Osteoblast (primary cell): ENCODE measurements at places on chromosomes 2 and 18. TPM values are rescaled to one million over a fixed set of nuclear protein-coding genes. Genes with fewer than 3 reads are reported as not detected.

The NGEF gene
- 4.7 TPM in 1 of 2 replicates, not detected in the other for total RNA-seq

- no peaks in the 10 kb centered on the region for H3K27me3 ChIP-seq
- no peak overlapping the region for H3K4me3 ChIP-seq
- H3K27ac ChIP-seq, result no peak overlapping the region
- no peaks in the 10 kb centered on the region for H3K36me3 ChIP-seq
Observed at GRCh38 chr2:168997118-168997521, 34.0 kb downstream of the ABCB11 start.

DNA sequence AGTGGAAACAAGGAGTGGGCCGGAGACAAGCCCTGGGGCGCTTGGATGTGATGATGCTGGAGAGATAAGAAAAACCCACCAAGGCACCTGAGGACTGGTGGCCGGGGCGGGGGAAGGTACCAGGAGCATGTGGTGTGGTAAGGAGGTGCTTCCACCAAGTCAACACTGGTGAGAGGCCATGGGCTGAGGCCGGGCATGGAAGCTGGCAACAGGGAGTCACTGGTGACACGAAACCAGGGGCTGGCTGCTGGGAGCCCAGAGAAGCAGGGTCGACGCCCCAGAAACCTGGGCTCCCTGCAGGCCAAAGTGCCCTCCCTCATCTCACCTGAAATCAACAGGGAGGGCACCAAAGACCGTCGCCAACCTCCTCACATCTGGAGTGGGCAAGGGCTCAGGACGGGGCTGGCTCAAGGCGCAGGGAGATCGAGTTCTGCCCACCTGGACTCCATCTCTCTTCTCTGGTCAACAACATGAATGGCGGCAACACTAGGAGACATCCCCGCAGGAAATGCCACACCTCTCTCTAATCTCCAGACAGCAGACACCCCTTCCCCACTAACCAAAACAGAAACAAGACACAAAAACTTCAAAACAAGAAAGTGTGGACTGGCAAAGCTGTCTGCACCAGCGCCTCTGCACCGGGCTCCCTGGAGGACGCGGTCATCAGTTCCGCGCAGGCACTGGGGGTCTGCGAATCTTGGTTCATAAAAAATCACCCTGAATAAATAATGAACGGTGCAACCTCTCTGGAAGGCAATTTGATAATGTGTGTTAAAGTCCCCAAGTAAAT, 185.5 kb downstream of the HDAC4 start:
- no peak overlapping the region for H3K27ac ChIP-seq
- no peaks in the 10 kb centered on the region for H3K4me1 ChIP-seq
- H3K27me3 ChIP-seq, result no peaks in the 10 kb centered on the region
- H3K4me3 ChIP-seq, result no peak overlapping the region

- H3K4me3 ChIP-seq, result no peak overlapping the region
- DNase-seq, result no peak
- no peaks in the 10 kb centered on the region for H3K4me1 ChIP-seq
- no peaks in the 10 kb centered on the region for H3K27me3 ChIP-seq
- H3K36me3 ChIP-seq, result no peaks in the 10 kb centered on the region
- H3K27ac ChIP-seq, result no peak overlapping the region
Observed at GRCh38 chr2:134384131-134384530, 130.3 kb downstream of the MGAT5 start.

- H3K27ac ChIP-seq, result peak within 1 kb of the TSS; percentile 64
- H3K36me3 ChIP-seq, result no peaks in the 10 kb centered on the region
- peak within 1 kb of the TSS; percentile 80 for H3K4me3 ChIP-seq
- H3K27me3 ChIP-seq, result no peaks in the 10 kb centered on the region
- H3K4me1 ChIP-seq, result peaks cover 40% of the 10 kb centered on the region
Observed at GRCh38 chr2:39778775-39779340, at the start of gene THUMPD2. THUMPD2 (minus strand) TSS chr2:39779258; CDS start chr2:39779239, 19 bp downstream.

DNA sequence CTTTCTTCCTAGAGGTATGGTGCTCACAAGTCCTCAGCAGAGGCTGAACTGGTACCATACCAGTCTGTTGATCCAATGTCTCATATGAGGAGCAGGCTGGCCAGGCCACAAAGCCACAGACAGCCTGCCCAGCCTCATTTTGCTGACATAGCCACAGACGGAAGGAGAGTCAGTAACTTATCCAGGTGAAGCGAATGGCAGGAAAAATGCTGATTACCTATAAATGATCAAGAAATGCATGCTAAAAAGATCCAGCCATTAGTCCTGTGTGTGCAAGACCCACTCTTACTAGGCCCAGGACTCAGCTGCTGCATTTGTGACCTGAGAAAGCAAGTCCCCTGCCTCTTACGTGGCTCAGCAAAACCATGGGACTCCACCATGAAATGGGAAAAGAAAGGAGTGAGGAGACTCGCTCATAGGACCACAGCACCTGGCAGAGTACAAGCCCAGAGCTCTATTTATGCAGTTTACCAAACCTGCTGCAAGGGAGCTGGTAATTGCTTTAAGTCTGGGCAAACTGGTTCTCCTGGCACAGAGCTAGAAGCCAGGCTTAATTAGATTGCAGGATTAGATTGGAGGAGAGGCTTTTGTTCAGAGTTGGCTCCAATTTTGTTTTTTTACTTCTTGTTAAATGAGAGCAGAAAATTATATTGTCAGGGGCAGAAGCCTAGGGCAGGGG, 19.0 kb downstream of the RHOB start:
- no peaks in the 10 kb centered on the region for H3K36me3 ChIP-seq
- no peak overlapping the region for H3K27ac ChIP-seq
- DNase-seq, result no peak
- no peaks in the 10 kb centered on the region for H3K27me3 ChIP-seq
- H3K4me3 ChIP-seq, result no peak overlapping the region

The SLC35F6 gene
- total RNA-seq, result 82.8 and 83.6 TPM in 2 replicates

DNA sequence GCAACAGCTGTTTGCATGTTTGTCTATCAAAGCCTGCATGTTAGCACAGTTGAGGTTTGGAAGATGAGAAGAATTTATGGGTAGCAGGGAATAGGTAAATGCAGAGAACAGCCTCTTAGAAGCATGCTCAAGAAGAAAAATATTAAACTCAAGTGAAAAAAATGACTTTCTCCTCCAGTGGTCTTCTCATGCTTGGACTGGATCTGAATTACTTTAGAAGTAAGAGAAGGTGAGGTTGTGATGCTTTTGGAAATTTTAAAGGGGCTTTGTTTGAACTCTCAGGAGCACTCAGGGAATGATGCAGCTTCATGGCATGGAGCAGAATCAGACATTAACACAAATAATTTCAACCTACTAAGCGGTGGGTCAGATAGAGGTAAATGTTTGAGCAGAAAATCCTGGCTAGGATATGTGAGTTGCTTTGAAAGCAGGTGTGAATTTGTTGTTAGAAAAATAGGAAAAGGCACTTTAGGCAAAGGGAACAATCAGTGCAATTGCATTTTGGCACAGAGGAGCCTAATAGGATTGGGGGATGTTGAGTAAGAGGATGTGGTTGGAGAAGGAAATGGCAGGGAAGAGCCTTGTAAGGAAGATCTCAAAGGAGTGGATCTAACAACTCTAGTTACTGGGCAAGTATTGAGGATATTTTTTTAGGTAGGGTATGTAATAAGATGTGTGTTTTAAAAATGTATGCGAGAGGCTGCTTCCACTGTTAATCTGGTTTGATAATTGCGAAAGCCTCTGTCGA, 76.3 kb downstream of the DDX1 start:
- peak overlapping the region; percentile 49 for H3K4me3 ChIP-seq
- peak; percentile 83 for DNase-seq
- peaks cover 11% of the 10 kb centered on the region for H3K4me1 ChIP-seq
- H3K27ac ChIP-seq, result peak overlapping the region; percentile 69
- H3K36me3 ChIP-seq, result no peaks in the 10 kb centered on the region

- H3K36me3 ChIP-seq, result no peaks in the 10 kb centered on the region
- no peak for DNase-seq
- H3K27ac ChIP-seq, result no peak overlapping the region
- H3K27me3 ChIP-seq, result no peaks in the 10 kb centered on the region
- peaks cover 5% of the 10 kb centered on the region for H3K4me1 ChIP-seq
- H3K4me3 ChIP-seq, result peak overlapping the region; percentile 31
Observed at GRCh38 chr2:170212625-170213280, 34.8 kb downstream of the MYO3B start.

The ERFE gene
- 0.88 and 1.8 TPM in 2 replicates for total RNA-seq

The ANKRD30BL gene
- 0.29 TPM in 1 of 2 replicates, not detected in the other for total RNA-seq

- H3K36me3 ChIP-seq, result no peaks in the 10 kb centered on the region
- H3K4me1 ChIP-seq, result no peaks in the 10 kb centered on the region
- no peak overlapping the region for H3K4me3 ChIP-seq
- DNase-seq, result no peak
- no peaks in the 10 kb centered on the region for H3K27me3 ChIP-seq
- no peak overlapping the region for H3K27ac ChIP-seq
Observed at GRCh38 chr2:10559101-10559500, 111.0 kb upstream of the ODC1 start.

- no peak for DNase-seq
Observed at GRCh38 chr18:43442571-43442970, 165.3 kb upstream of the SYT4 start.

The HOXD10 gene
- total RNA-seq, result not detected in 2 replicates

GRCh38 chr2:96138179-96139145, at the start of gene ASTL:
ASTL (minus strand) TSS chr2:96138502; CDS start chr2:96138436, 66 bp downstream.
- H3K36me3 ChIP-seq, result no peaks in the 10 kb centered on the region
- H3K27me3 ChIP-seq, result peaks cover 5% of the 10 kb centered on the region
- no peak within 1 kb of the TSS for H3K4me3 ChIP-seq
- peak; percentile 96 for DNase-seq
- H3K27ac ChIP-seq, result no peak within 1 kb of the TSS
- H3K4me1 ChIP-seq, result no peaks in the 10 kb centered on the region

- H3K27ac ChIP-seq, result no peak overlapping the region
- H3K27me3 ChIP-seq, result no peaks in the 10 kb centered on the region
- H3K4me3 ChIP-seq, result no peak overlapping the region
- H3K36me3 ChIP-seq, result no peaks in the 10 kb centered on the region
Observed at GRCh38 chr2:147860009-147860408, 15.2 kb downstream of the ACVR2A start.

DNA sequence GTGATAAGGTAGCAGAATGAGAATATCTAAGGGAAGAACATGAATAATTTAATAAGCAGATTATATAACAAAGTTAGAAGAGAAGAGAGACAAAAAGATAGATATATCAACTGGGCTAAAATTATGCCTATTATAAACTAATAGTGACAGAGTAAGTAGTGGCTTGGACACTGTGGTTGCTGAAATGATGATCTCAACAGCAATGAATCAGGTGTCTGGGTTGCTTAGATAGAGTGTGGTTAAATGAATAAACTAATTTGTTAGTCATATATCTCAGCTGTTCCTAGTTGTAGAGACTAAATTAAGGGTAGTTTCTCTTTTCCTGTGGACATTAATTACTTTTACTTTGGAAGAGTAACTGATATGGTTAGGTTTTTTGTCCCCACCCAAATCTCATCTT, 1485.4 kb upstream of the CELF4 start:
- no peaks in the 10 kb centered on the region for H3K4me1 ChIP-seq
- H3K4me3 ChIP-seq, result no peak overlapping the region
- H3K27me3 ChIP-seq, result no peaks in the 10 kb centered on the region
- no peak for DNase-seq

GRCh38 chr2:146131048-146131447, 1611.1 kb upstream of the ZEB2 start:
- H3K27me3 ChIP-seq, result no peaks in the 10 kb centered on the region
- no peak for DNase-seq
- H3K36me3 ChIP-seq, result no peaks in the 10 kb centered on the region
- no peak overlapping the region for H3K27ac ChIP-seq

DNA sequence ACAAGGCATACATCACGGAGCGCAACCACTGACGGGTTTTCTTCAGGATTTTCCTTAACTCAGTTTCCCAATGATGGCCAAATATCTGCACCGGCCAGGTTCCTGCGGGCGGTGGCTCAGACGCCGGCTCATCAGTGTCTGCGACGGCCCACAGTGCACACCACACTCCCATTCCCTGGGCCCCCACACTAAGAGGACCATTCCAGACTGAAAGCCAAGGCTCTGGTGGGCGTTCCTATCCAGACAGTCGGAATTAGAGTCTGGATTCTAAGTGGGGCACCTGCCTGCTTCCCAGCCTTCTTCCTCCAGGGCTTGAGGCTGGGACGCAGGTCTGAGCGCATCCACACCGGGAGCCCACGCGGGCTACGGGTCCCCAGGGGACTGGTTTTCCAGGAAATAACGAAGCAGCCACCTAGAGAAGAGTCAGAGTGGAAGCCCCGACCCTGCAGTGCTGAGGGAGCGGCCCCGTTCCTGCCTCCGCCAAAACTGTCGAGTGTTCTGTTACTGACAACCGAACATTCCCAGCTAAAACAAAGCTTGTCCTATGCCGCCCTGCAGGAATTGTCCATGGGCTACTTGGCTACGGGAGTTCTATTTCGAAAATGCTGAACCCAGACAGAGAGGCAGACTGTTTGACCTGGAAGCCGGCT, 75.3 kb downstream of the TMEM18 start:
- DNase-seq, result no peak
- no peaks in the 10 kb centered on the region for H3K36me3 ChIP-seq
- no peaks in the 10 kb centered on the region for H3K27me3 ChIP-seq
- no peaks in the 10 kb centered on the region for H3K4me1 ChIP-seq
- no peak overlapping the region for H3K4me3 ChIP-seq
- H3K27ac ChIP-seq, result no peak overlapping the region

The PSD4 gene
- total RNA-seq, result 1.2 and 1.8 TPM in 2 replicates

- H3K4me3 ChIP-seq, result no peak overlapping the region
- no peaks in the 10 kb centered on the region for H3K4me1 ChIP-seq
- no peak for DNase-seq
- peaks cover 3% of the 10 kb centered on the region for H3K27me3 ChIP-seq
- no peak overlapping the region for H3K27ac ChIP-seq
Observed at GRCh38 chr2:62281663-62282062, 85.7 kb downstream of the B3GNT2 start.

The C1GALT1C1L gene
- 0.72 and 1.2 TPM in 2 replicates for total RNA-seq

The ASB18 gene
- under 0.01 TPM in 1 of 2 replicates, not detected in the other for total RNA-seq

The COL6A3 gene
- 4,017 and 4,247 TPM in 2 replicates for total RNA-seq

DNA sequence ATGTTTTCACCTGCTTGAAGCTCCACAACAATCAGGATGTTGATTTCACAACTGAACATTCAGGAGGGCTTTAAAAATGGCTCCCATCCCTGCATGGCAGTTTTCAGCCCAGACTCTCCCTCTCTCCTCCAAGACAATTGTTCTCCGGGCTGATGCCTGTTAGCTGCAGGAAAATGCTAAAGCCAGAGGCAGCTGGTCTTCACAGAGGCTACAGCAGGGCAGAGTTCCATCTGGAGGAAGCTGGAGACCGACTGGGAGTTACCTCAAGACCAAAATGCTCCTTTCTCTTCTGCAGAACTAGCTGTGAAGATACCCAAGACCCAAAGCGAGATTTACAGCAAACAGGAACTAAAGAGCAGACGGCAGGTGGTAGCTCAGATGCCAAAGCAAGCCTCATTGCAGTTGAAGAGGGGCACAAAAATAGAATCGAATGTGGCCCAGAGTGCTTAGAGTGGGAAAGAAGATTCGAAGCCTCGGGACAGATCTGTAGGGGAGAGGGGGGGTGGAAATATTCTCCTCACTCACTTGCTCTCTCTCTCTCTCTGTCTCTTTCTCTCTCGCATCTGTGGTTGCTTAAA, 423.6 kb downstream of the ZNF521 start:
- DNase-seq, result no peak
- H3K27ac ChIP-seq, result no peak overlapping the region
- H3K36me3 ChIP-seq, result no peaks in the 10 kb centered on the region
- H3K4me3 ChIP-seq, result no peak overlapping the region

- H3K27ac ChIP-seq, result no peak overlapping the region
- H3K4me3 ChIP-seq, result no peak overlapping the region
- DNase-seq, result peak; percentile 56
- H3K27me3 ChIP-seq, result peaks cover 18% of the 10 kb centered on the region
- no peaks in the 10 kb centered on the region for H3K36me3 ChIP-seq
- H3K4me1 ChIP-seq, result no peaks in the 10 kb centered on the region
Observed at GRCh38 chr18:79868168-79868784, 70.5 kb downstream of the KCNG2 start.
